T-cell (primary cell): ENCODE measurements at places on chromosomes 1 and 21. TPM values are rescaled to one million over a fixed set of nuclear protein-coding genes. Genes with fewer than 3 reads are reported as not detected.

- no peaks in the 10 kb centered on the region for H3K27me3 ChIP-seq
- peak overlapping the region; percentile 59 for H3K27ac ChIP-seq
- peaks cover 13% of the 10 kb centered on the region for H3K4me1 ChIP-seq
- H3K36me3 ChIP-seq: no peaks in the 10 kb centered on the region
Measured at GRCh38 chr1:89763649-89763986, 57.2 kb upstream of the LRRC8D start.

- no peaks in the 10 kb centered on the region for H3K4me1 ChIP-seq
- H3K4me3 ChIP-seq: no peak overlapping the region
- no peak overlapping the region for H3K27ac ChIP-seq
- no peaks in the 10 kb centered on the region for H3K27me3 ChIP-seq
- no peaks in the 10 kb centered on the region for H3K36me3 ChIP-seq
- no peak for DNase-seq
Measured at GRCh38 chr1:85135392-85135798, 65.4 kb downstream of the SYDE2 start.

Gene TMEM200B
- total RNA-seq: 0.16 TPM

DNA sequence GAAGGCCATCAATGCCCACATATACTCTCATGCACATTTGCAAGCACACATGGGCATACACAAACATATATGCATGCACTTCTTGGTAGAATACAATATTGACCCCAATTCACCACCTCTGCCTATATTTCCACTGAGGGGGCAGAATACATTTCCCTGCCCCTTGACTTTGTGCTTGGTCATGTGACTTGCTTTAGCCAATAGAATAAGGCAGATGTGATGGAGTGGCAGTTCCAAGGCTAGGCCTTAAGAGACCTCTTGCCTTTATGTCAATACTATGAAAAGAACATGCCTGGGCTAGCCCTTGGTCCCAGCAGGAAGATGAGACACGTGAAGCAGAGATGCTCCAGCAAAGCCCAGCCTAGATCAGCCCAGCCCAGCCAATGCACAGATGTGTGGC is 66.0 kb upstream of the GRIK3 start:
- no peaks in the 10 kb centered on the region for H3K36me3 ChIP-seq
- H3K27me3 ChIP-seq: no peaks in the 10 kb centered on the region
- H3K4me1 ChIP-seq: no peaks in the 10 kb centered on the region
- no peak overlapping the region for H3K27ac ChIP-seq
- no peak overlapping the region for H3K4me3 ChIP-seq

DNA sequence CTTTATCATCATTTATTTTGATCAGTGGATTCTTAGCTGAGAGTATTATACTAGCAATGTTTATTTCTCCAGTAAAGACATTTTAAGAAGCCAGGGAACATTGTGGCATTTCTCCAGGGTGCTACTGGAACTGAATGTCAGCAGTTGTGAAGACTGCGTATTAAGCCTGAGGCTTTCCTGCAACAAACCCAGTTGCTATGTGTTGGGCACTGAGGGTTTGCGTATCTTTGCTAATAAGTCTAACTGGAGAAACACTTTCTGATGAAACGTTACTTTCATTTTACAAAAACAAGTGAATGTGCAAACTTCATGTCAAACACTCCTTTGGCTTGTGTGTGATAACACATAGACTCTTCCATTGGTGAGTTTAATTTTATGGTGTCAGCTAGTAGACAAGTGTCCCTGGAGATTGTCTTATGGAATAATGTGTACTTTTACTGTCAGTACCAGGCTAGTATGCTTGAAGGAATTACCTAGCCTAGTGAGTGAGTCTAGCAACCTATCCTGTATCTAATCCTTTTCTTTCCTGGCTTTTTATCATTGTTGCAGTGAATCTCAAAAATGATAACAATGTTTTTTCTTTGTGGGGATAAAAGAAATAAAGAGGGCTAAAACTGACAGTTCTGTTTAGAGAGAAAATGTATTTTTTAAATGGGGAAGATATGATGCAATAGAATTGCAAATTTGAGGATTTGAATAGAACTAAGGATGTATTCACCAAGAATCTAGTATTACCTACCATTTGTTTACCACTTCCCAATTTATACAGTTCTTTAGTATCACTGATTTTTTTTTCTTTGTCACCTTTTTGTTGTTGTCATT is 70.1 kb downstream of the MTR start:
- H3K27me3 ChIP-seq: no peaks in the 10 kb centered on the region
- no peak overlapping the region for H3K27ac ChIP-seq
- H3K36me3 ChIP-seq: peaks cover 51% of the 10 kb centered on the region
- peaks cover 16% of the 10 kb centered on the region for H3K4me1 ChIP-seq
- DNase-seq: no peak

GRCh38 chr1:217617126-217617525 is 13.8 kb downstream of the GPATCH2 start:
- no peaks in the 10 kb centered on the region for H3K27me3 ChIP-seq
- no peak overlapping the region for H3K4me3 ChIP-seq
- peaks cover 11% of the 10 kb centered on the region for H3K36me3 ChIP-seq
- no peaks in the 10 kb centered on the region for H3K4me1 ChIP-seq
- DNase-seq: no peak

DNA sequence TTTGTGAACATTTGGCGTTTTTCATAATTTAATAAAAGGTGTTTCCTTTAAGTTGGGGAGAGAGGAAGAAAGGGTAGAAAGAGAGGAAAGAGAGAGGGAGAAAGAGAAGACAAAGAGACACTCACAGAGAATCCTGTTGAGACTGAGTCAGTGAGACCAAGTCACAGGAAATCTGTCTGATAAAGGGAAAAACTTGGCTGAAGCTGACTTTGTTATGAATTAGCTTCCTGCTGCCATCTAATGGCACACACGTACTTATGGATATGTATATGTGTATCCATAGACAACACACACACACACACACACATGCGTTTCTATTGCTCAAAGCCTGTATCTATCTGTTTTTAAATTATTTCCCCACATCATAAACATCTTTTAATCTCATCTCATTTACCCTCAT is 42.5 kb upstream of the DISC1 start:
- DNase-seq: no peak
- H3K27ac ChIP-seq: no peak overlapping the region
- no peaks in the 10 kb centered on the region for H3K36me3 ChIP-seq

GRCh38 chr21:41932191-41932575 is 21.6 kb downstream of the C2CD2 start:
- H3K27me3 ChIP-seq: peaks cover 33% of the 10 kb centered on the region
- no peak overlapping the region for H3K27ac ChIP-seq
- DNase-seq: no peak
- H3K36me3 ChIP-seq: no peaks in the 10 kb centered on the region
- H3K4me1 ChIP-seq: peaks cover 10% of the 10 kb centered on the region
- H3K4me3 ChIP-seq: no peak overlapping the region

DNA sequence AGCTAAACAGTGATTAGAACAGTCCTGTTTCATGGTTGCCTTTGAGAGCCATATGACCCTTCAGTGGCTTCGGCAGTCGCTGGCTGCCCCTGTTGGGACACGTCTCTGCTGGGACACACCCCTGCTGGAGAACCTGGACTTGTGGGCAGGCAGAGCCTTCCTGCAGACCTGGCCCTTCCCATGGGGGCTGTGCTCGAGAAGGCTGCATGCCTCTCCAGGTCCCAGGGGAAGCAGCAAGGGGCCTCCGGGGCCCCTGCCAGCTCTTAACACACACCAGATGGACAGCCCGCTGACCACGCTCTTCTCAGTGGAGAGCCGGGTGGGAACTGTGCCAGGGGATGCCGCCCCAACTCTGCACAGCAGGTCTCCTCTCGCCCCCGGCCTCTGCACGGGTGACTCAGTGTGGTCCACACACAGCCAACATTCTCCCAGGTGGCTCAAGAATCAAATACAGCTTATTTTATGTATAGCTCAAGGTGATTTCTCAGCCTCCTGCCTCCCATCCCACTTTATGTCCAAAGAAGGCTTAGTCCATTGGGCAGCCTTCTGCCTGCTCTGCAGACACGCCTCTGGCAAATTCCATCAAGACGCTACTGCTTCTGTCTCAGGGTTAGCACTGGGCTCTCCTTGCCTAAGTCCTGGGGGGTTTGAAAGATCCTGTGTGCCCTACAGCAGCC is 450.8 kb downstream of the KIF26B start:
- no peaks in the 10 kb centered on the region for H3K36me3 ChIP-seq
- no peak overlapping the region for H3K4me3 ChIP-seq
- no peak for DNase-seq
- peaks cover 11% of the 10 kb centered on the region for H3K27me3 ChIP-seq
- no peak overlapping the region for H3K27ac ChIP-seq
- no peaks in the 10 kb centered on the region for H3K4me1 ChIP-seq

GRCh38 chr1:71980556-71980955 is 301.8 kb downstream of the NEGR1 start:
- no peaks in the 10 kb centered on the region for H3K27me3 ChIP-seq
- H3K27ac ChIP-seq: no peak overlapping the region
- DNase-seq: no peak

Gene RHEX
- 1.6 TPM for total RNA-seq

GRCh38 chr1:6783221-6783620 is 2.0 kb upstream of the CAMTA1 start:
- H3K27ac ChIP-seq: no peak overlapping the region
- H3K36me3 ChIP-seq: no peaks in the 10 kb centered on the region
- peaks cover 13% of the 10 kb centered on the region for H3K4me1 ChIP-seq
- no peak overlapping the region for H3K4me3 ChIP-seq
- no peak for DNase-seq

- no peak overlapping the region for H3K27ac ChIP-seq
- no peaks in the 10 kb centered on the region for H3K4me1 ChIP-seq
- DNase-seq: no peak
- H3K36me3 ChIP-seq: peaks cover 40% of the 10 kb centered on the region
- no peaks in the 10 kb centered on the region for H3K27me3 ChIP-seq
- no peak overlapping the region for H3K4me3 ChIP-seq
Measured at GRCh38 chr1:36135330-36135667, 10.3 kb upstream of the COL8A2 start.

GRCh38 chr1:178684542-178685000 is 40.5 kb upstream of the RALGPS2 start:
- H3K4me1 ChIP-seq: no peaks in the 10 kb centered on the region
- no peaks in the 10 kb centered on the region for H3K36me3 ChIP-seq
- peaks cover 2% of the 10 kb centered on the region for H3K27me3 ChIP-seq
- DNase-seq: no peak

Gene PSMB2
- 37.7 TPM for total RNA-seq

GRCh38 chr1:111241797-111242196 is 14.3 kb downstream of the CHI3L2 start:
- peaks cover 29% of the 10 kb centered on the region for H3K36me3 ChIP-seq
- H3K27me3 ChIP-seq: no peaks in the 10 kb centered on the region
- no peak overlapping the region for H3K4me3 ChIP-seq
- H3K27ac ChIP-seq: no peak overlapping the region
- no peaks in the 10 kb centered on the region for H3K4me1 ChIP-seq
- DNase-seq: no peak

DNA sequence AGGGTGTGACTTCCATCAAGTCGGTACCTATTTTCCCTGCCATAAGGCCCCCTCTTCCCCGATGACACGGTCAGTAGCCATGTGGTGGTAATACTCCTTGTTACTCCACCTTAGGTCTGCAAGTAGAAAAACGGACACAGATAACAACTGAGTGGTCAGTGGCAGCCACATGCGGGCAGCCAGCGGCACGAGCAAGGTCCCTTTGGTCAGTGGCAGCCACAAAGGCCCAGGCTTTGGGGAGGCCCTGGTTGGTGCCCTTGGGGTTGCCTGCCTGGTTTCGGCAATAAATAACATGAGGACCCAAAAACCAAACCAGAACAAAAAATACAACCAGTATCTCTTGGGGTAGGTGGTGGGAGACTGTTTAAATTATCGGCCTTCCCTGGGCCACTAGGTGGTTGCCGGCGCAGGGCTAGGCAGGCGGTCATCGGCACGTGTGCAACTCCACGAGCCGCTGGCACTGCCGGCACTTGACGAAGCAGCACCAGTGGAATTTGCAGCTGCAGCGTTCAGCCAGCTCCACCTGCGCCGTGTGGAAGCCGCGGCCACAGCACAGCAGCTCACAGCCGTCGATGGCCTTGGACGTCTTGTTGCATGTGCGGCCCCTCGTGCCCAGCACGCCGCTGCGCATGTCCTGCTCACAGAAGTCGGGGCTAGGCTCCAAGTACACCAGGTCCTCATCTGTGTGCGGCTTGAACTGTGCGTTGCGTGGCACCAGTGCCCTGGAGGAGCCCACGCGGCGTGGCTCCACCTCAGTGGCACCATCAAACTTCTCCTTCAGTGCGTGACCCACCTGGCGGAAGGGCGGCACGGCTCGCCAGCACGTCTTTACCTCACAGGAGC is 23.1 kb downstream of the WNT4 start:
- no peak overlapping the region for H3K27ac ChIP-seq
- no peak for DNase-seq
- H3K36me3 ChIP-seq: peaks cover 28% of the 10 kb centered on the region
- no peaks in the 10 kb centered on the region for H3K27me3 ChIP-seq
- H3K4me1 ChIP-seq: peaks cover 7% of the 10 kb centered on the region

Gene TEX38
- total RNA-seq: not detected

DNA sequence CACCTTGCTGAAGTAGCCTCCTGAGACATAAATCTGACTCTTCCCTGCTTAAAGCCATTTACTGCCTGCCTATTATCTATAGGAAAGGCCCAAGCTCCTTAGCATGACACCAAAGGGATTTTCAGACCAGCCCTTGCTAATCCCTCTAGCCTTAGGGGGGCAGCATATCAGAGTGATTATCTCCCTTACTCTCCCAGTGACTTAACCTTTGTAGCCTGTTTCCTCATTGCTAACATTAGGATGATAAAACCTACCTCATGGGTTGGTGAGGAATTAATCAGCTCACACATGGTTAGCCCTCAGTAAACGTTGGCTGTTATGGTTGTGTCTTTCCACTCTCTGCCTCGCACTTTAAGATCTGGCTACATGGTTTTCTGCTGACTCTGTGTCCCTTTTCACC is 70.1 kb downstream of the ROR1 start:
- H3K27ac ChIP-seq: no peak overlapping the region
- H3K36me3 ChIP-seq: no peaks in the 10 kb centered on the region
- H3K27me3 ChIP-seq: no peaks in the 10 kb centered on the region
- no peak overlapping the region for H3K4me3 ChIP-seq
- H3K4me1 ChIP-seq: no peaks in the 10 kb centered on the region

- H3K4me3 ChIP-seq: no peak overlapping the region
- H3K4me1 ChIP-seq: no peaks in the 10 kb centered on the region
- H3K27me3 ChIP-seq: peaks cover 15% of the 10 kb centered on the region
- DNase-seq: no peak
Measured at GRCh38 chr1:233587196-233587595, 26.7 kb upstream of the KCNK1 start.

- H3K36me3 ChIP-seq: peaks cover 20% of the 10 kb centered on the region
- no peak overlapping the region for H3K27ac ChIP-seq
- no peak for DNase-seq
- H3K4me1 ChIP-seq: no peaks in the 10 kb centered on the region
Measured at GRCh38 chr1:53256511-53257453, 18.5 kb upstream of the MAGOH start.

- H3K4me3 ChIP-seq: no peak overlapping the region
- peaks cover 23% of the 10 kb centered on the region for H3K27me3 ChIP-seq
- H3K36me3 ChIP-seq: no peaks in the 10 kb centered on the region
- H3K27ac ChIP-seq: no peak overlapping the region
- no peaks in the 10 kb centered on the region for H3K4me1 ChIP-seq
- DNase-seq: no peak
Measured at GRCh38 chr1:165114022-165114888, 242.3 kb downstream of the LMX1A start.
